ENCODE measurements at places on chromosomes 1 and 21.
A peak's percentile ranks its signal among the peaks of the same experiment; 100 is the strongest.

DNA sequence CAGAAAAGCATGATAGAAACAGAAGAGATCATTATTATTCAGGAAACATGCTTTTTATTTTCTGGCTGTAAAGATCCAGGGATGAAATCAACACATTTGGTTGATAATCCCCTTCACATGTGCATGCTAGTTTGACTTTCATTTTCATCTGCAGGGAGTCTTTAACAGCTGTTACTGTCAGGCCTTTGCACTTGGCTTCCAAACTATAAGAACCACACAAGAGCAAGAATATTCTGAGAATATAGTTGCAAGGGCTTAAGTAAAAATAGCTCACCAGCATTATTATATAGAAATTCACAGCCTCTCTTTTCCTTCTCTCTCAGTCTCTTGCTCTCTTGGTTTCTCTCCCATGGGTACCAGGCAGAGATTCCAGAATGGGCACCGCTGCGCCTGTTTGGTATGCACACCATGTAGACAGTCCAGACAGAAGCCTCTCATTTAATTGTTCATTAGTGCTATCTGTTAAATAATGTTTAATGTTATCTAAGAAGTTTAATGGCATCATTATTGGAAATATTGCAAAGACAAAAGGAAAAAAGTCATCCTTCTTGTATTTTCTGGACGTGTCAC, 622.3 kb upstream of the PLXNA2 start:
- no peak for DNase-seq

- DNase-seq, result peak; percentile 58
Measured at GRCh38 chr1:41245659-41246058, 3.6 kb upstream of the SCMH1 start.

DNA sequence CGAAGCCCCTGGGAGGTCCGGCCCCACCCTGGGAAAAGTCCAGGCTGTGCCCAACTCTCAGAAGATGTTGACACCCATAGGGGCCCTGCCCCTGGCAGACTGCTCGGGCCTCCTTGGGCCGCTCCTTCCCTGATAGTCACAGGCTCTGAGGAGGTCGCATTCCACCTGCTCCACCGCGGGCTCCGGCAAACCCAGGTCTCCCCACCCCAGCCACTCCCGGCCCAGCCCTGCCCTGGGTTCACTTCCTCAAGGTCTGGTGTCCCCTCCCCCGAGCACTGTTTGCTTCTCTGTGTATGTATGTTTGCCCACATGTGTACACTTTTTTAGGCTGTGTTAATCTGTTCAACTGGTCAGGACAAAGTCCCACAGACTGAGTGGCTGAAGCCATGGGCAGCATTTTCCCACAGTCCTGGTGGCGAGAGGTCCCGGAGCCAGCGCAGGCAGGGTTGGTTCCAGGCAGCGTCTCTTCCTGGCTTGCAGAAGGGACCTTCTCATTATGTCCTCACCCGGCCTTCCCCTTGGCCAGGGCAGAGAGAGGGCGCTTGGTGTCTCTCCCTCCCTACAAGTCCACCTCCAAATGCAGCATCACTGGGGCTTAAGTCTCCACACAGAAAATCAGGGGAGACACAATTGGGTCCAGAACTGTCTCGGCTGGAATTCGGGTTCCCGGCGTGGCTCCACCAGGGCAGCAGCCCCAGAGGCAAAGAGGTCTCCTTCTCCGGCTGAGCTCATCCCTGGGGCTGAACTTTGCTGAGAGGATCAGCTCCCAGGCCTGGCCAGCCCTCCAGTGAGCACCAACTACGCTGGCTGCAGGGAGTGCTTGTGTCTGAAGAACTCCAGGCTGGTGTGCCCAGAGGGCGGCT, 10.5 kb upstream of the PRXL2B start:
- DNase-seq, result no peak

- DNase-seq, result no peak
Measured at GRCh38 chr21:23986214-23986613, 1621.1 kb downstream of the MRPL39 start.

DNA sequence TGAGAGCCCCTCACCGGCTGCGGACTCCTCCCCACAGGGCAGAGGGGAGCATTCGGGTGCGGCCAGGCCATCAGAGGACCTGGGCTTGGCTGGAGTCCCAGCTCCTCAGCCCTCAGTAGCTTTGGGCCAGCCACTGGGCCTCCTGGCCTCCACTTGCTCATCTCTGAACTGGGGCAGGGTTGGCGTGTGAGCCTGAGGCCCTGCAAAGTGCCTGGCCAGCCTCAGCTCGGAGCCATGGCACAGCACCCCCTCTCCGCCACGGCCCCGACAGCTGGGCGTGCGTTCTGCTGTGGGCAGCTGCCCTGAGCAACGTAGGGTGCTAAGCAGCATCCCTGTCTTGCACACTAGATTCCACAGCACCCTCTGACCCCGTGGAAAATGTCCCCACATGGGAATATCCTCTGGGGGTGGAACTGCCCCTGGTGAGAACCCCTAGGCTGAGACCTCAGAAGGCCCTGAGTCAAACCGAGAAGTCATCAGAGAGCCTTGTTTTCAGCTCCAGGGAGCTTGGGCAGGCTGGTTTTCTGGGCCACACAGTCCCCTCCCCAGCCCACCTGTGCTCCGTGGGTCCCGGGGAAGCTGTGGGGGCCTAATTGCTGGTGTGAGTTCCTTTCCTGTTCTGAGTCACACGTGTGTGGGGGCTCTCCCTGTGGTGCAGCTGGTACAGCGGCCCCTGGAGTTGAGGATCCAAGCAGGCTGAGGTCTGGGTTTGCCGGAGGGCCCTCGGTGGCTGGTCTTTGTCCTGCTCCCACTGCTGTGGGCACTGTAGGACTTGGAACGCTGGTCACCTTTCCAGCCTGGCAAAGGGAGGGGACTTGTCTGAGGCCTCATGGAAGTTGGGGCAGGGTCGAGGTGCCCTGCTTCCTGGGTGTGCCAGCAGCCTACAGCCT, 24.5 kb downstream of the TP73 start:
- DNase-seq, result no peak

DNA sequence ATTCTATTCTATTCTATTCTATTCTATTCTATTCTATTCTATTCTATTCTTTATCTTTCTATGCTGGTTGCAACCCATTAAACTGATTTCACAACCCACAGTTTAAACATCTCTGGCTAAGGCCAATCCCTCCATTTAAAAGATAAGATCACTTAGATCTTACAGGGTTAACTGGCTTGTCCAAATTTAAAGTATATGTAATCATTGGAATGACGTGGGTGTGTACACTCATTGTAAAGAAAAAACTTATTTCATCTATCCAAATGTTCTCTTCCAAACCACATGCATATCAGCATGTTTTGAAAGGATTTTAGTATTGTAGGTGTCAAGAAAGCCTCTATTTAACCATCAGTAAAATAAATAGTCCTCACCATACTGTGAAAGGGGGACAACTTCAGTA, 299.6 kb upstream of the RUNX1 start:
- no peak for DNase-seq

DNA sequence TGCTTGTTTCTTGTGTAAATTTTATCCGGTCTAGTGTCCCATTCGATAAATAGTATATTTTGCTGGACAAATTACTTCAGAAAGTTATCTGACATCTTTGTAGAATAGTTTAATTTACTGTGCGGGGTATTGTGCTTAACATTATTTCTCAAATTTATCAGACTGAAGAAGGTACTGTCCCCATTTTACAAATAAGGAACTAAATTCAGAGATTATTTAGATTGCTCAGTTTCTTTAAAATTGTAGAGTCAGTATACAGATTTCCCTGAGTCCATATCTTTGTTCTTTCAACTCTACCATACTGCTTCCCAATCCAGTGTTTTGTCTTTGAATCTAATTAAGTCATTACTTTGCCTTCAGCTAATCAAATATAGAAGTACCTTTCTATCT, 6.4 kb downstream of the ATP5PB start:
- DNase-seq, result no peak

GRCh38 chr1:221795380-221795779, 53.5 kb upstream of the DUSP10 start:
- DNase-seq, result no peak

DNA sequence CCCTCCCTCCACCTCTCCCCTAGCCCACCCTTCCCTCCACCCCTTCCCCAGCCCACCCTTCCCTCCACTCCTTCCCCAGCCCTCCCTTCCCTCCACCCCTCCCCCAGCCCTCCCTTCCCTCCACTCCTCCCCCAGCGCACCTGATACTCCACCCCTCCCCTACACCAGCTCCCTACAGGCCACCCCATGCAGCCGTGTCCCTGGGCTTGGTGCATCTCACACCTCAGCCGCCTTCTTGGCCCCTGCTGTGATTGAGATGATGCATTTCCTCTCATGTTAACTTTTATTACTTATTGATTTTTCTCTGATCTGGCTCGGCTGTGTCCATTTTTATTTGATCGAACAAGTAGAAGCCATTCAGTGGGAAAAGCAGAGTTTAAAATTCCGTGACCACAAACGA, 243.8 kb downstream of the MATN1 start:
- no peak for DNase-seq

DNA sequence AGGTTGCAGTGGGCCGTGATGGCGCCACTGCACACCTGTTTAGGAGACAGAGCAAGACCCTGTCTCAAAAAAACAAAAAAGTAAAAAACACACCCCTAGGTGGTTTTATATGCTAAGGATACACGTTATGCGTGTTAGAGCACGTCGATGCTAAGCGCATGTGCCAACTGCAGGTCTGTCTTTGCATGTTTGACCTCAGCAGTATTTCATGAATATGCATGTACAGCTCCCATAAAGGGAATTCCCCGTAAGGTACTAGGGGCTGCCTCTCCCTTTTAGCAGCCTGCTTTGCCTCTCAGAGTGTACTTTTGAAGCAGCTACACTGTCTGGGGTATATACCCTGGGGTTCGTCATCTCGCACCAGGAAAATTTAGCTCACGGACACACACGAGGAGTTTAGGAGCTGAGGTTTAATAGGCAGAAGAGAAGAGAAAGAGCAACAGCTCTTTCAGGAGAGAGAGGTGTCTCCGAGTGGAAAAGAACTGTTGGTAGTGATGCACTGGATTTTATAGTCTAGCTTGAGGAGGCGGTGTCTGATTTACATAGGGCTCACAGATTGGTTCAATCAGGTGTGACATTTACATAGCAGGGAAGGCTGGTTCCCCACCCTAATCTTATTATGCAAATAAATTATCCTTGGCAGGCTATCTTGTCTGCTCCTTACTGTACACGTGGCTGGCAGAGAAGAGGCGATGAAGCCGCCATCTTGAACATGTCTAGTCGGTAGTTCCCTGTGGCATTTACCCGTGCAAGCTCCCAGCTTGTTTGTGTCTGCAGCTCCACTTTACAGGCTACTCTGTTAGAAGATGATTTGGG, 4.2 kb upstream of the OTUD3 start:
- peak; percentile 14 for DNase-seq

- peak; percentile 73 for DNase-seq
Measured at GRCh38 chr1:6489799-6490180, 1.7 kb downstream of the PLEKHG5 start.

DNA sequence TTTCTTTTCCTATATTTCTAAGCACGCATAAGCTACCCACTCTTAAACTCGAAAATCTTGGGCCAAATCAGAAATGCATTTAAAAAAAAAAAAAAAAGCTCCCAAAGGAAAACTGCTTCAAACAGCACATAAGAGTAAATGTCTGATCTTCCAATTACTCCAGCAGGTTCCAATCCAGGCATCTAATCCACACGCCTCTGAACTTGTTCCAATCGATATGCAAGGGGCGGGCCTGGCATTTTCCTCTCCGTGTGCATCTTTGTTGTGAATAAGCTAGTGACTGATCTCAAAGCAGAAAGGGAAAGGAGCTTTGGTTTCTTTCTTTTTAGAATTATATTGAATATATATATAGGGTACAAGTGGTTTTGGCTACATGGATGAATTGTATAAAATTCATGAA, 365.5 kb downstream of the PRDM2 start:
- no peak for DNase-seq

GRCh38 chr1:31013187-31013864, 52.2 kb downstream of the PUM1 start:
- DNase-seq, result no peak

- peak; percentile 14 for DNase-seq
Measured at GRCh38 chr1:48236716-48237470, 14.4 kb downstream of the SLC5A9 start.

- DNase-seq, result no peak
Measured at GRCh38 chr1:10338611-10339010, 60.3 kb upstream of the PGD start.

GRCh38 chr1:77652268-77652667, 30.2 kb downstream of the ZZZ3 start:
- DNase-seq, result no peak

DNA sequence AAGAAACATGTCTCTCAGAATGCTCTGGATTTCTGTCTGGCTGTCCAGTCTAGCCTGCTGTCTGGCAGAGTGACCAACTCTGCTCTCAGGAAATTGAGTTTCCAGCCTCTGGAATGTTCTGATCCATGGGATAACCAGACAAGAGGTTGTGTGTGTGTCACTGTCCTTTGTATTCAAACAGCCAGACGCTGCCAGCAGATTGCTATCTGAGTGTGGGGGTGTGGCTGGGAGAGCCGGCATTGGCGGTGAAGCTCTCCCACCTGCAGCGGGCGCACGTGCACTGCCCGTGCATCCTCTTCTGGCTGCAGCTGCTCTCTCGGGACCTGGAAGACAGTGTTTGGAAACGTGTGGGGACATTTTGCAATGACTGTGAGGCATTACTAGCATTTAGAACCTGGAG, 26.1 kb downstream of the PKP1 start:
- peak; percentile 83 for DNase-seq

GRCh38 chr1:224448453-224449017, 13.9 kb upstream of the WDR26 start:
- no peak for DNase-seq

DNA sequence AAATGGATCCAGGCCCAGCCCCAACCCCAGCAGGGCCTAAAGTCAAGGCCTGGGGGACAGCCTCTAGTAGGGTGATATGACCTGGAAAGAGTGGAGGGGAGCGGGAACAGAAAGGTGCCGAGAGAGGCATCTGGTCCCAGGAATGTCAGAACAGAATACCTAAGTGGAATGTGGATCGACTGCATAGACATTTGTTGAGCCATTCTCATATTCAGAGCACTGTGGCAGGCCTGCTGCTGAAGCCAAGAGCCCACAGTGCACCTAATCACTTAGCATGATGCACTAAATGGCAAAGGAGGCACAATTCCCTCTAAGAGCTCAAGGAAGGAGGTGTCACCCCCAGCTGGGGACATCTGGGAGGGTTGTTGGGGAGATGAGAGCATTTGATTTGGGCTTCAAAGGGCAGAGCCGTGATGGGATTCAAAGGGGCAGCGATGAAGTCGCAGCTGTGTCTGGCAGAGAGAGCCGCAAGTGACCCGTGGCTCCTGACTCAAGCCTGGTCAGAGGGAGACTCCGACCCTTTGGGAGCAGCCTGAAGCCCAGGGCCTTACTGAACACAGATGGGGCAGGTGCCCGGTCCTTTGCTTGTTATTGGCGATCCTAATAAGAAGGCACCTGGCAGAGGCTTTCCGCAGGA, 8.6 kb upstream of the PKP1 start:
- no peak for DNase-seq

GRCh38 chr1:160219062-160219929, 14.1 kb downstream of the PEA15 start:
- peak; percentile 43 for DNase-seq
